Bladder microvascular endothelial cell (primary cell): ENCODE measurements at places on chromosomes 6 and 20. TPM values are rescaled to one million over a fixed set of nuclear protein-coding genes. Genes with fewer than 3 reads are reported as not detected.

The GPANK1 gene
- total RNA-seq, result 11.8 and 12.3 TPM in 2 replicates

The MUCL3 gene
- total RNA-seq, result not detected in 2 replicates

The HLA-DQA2 gene
- total RNA-seq, result not detected in 2 replicates

The POU5F1 gene
- 0.19 and 0.32 TPM in 2 replicates for total RNA-seq

The TEAD3 gene
- under 0.01 and 0.31 TPM in 2 replicates for total RNA-seq

The GSS gene
- 54.1 and 79.1 TPM in 2 replicates for total RNA-seq

The CTCFL gene
- total RNA-seq, result not detected in 2 replicates

The C4A gene
- 1.5 and 3.1 TPM in 2 replicates for total RNA-seq

The NOX3 gene
- not detected in 2 replicates for total RNA-seq

The FAM162B gene
- 0.16 and 3.5 TPM in 2 replicates for total RNA-seq

The ILRUN gene
- 28.3 and 60.7 TPM in 2 replicates for total RNA-seq

The PI3 gene
- total RNA-seq, result not detected in 2 replicates

The TBXT gene
- total RNA-seq, result not detected in 2 replicates

The GPR63 gene
- total RNA-seq, result under 0.01 and 0.13 TPM in 2 replicates

The ZBP1 gene
- not detected in 2 replicates for total RNA-seq

The PRPF6 gene
- total RNA-seq, result 55.5 and 98.0 TPM in 2 replicates

The LKAAEAR1 gene
- total RNA-seq, result 0.16 and 0.25 TPM in 2 replicates

The KCNK5 gene
- not detected in 2 replicates for total RNA-seq
